Kasumi-1 (cell line): ENCODE measurements at places on chromosomes 13 and 19.

GRCh38 chr13:46663206-46664037, 110.5 kb downstream of the LRCH1 start:
- no peak for DNase-seq

- no peak for DNase-seq
Observed at GRCh38 chr19:8461376-8461775, 16.6 kb downstream of the HNRNPM start.

GRCh38 chr13:30453727-30454126, 12.0 kb downstream of the HMGB1 start:
- DNase-seq, result peak; percentile 6

DNA sequence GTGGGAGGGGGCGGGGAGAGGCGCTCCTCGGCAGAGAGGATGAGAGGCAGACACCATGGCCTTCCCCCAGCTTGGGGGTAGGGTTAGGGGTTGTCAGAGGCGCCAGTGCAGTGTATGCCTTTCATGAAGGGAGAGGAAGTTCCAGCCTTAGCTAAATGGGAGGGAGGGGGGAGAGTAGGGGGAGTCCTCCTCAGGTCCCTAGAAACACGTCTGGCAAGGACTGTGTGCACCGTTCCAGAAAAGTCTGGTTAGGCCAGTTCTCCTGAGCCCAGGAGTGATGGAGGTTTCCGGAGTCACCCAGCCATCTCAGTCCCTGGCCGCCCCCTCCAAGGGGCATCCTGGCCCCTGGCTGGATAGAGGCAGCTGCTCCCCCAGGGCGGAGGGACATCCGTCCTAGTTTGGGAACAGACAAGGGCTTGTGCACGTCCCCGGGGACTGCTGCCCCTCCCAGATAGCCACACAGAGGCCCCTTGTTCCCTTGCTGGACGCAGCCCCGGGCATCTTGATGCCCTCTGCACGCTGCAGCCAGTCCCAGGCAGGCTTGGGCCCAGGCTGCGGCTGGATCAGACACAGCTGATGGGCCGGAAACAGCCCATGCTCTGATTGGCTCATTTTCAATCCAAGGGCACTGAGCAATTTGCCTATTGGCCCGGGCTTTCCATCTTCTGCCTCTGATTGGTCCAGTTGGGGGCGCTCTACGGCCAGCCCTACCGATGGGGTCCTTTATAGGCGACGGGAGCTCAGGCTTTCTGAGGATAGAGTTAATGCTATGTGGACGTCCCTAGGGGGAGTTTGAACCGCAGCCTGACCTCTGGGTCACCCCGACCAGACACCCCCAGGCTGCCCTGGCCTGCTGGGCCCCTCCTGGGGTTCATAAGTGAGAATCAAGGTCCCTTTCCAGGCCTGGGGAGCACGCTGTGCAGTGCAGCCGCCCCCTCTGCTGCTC, 3.8 kb downstream of the S1PR2 start:
- DNase-seq, result no peak

GRCh38 chr19:1069009-1069779, 2.2 kb downstream of the ARHGAP45 start:
- DNase-seq, result peak; percentile 94

- DNase-seq, result no peak
Observed at GRCh38 chr19:31054430-31054829, 294.8 kb downstream of the TSHZ3 start.

DNA sequence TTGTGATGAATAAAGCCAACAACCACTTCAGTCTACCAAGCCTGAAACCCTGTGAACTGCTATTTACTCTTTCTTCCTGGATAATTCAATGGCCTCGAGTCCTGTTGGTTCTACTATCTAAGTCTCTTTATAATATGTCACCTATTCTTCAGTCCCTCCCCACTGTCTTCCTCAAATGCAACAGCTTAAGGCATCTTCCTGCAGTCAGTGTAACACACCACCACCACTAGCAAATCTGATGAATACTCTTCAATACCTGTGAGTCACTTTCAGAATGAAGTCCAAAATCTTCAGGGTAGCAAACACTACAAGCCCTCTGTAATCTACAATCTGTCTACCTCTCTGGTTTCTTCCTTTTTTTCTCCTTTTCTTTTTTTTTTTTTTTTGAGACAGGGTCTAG, 32.9 kb downstream of the ZDHHC20 start:
- DNase-seq, result no peak

DNA sequence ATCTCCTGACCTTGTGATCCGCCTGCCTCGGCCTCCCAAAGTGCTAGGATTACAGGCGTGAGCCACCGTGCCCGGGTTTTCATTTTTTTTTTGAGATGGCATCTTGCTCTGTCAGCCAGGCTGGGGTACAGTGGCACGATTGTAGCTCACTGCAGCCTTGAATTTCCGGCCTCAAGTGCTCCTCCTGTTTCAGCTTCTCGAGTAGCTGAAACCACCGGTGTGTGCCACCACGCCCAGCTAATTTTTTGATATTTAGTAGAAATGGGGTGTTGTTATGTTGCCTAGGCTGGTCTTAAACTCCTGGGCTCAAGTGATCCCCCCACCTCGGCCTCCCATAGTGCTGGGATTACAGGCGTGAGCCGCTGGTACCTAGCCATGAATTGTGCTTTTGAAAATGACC, 5.9 kb downstream of the ADAT3 start:
- no peak for DNase-seq

DNA sequence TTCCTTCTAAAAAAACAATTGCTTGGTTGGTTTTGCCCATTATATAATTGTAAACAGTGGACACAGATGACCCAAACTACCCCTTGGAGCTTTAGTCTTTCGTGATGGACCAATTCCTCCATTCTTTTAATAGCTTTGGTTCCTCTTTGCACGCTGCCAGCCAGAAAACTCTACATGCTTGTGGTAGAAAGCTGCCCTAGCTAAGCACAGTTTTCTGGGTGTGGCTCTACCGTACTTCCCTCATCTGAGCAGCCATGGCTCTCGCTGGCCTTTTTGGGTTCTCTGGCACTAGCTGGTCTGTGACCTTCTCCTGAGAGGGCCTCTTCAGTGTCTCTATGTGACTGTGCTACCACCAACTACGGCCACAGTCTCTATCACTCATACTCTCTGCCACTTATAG, 29.9 kb upstream of the CEBPA start:
- peak; percentile 64 for DNase-seq

- no peak for DNase-seq
Observed at GRCh38 chr13:74077375-74077774, 56.8 kb downstream of the KLF12 start.

DNA sequence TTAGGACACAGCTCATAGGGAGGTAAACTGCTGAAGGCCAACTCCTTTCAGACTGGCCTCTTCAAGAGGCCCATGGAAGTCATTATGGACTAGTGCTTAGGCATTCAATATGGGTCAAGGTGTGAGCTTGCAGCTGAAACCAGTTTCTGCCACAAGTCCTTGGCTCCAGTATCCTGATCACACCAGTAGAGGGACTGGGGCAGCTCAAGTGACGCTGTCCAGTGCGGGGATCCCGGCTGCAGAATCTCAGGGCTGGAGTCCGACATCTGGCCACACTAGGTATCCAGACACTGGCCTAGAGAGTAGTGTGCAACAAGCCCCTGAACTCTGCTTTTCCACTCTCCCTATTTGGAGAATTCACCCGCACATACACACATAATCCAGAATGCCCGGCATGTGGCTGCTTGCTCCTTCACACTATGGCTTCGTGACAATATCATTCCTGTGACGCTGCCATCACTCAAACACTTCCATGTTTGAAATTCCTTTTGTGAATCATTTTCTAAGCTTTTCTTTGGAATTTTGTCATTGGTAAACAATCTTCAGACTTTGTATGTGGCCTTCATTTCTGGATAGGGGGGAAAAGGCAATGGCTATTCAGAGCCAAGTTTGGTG, 425.1 kb downstream of the EFNB2 start:
- DNase-seq, result no peak

DNA sequence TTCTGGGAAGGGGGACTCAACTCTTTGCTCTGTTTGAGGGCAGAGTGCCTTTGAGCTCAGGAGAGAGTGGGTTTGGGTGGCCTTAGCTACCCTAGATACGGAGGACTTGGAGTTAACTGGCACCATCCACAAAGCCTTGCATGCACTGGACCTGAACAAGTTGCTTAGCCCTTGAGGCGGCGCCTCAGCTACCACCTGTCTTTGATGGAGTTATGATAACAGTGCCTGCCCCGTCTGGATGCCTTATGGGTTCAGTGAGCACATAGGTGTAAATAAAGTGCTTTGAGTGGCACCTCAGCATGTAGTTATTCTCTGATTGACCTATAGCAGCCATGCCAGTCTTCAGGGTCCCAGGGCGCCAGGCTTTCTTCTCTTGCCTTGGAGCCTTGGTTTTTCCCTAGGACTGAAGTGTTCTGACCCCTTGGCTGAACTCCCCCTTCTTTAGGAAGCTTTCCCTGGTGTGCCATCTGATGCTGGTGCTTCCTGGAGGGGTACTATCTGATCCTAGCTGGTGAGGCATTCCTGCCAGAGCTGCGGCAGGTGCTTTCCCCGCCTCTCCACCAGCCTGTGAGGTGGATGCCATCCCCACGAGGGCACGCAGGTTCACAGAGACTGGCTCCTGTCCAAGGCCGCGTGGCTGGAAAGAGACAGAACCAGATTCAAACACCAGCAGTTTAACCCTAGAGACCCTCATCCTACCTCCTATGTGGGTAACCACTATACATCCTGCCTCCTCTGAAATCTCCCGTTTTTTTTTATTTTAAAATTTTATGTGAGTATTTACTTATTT, 5.8 kb downstream of the BCKDHA start:
- DNase-seq, result no peak

DNA sequence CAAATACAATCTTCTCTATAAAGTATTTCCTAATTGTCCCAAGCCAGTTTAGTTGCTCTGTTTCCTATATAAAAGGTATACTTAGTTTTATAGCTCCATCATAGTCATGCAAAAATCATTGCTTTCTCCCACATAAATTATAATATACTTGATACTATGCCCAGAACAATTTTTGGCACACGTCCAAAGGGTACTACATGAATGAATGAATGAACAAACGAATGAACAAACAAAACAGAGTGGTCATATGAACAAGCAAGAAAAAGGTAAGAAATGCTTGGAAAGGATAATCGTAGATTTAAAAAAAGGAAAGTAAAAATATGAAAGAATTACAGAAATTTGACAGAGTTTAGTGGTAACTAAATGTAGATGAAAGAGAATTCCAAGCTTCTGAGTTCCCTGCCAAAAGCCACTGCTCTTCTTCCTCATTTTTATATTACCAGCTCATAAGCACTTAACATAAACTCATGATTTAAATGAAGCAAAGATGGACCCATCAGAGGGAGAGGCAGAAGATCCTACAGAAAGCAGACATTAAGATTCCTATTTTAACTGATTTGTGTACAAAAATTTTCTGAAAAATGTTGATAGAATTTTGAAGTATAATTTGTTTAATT, 123.2 kb downstream of the ENOX1 start:
- DNase-seq, result no peak

DNA sequence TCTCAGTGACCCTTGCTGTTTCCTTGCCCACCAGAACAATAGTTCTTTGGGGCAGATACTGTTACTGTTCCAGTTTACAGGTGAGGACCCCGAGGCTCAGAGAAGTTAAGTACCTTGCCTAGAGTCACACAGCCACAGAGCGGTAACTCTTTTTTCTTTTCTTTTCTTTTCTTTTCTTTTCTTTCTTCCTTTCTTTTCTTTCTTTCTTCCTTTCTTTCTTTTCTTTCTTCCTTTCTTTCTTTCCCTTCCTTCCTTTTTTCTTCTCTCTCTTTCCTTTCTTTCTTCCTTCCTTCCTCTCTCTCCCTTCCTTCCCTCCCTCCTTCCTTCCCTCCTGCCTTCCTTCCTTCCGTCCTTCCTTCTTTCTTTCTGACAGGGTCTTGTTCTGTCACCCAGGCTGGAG, 4.9 kb upstream of the PRX start:
- DNase-seq, result no peak

DNA sequence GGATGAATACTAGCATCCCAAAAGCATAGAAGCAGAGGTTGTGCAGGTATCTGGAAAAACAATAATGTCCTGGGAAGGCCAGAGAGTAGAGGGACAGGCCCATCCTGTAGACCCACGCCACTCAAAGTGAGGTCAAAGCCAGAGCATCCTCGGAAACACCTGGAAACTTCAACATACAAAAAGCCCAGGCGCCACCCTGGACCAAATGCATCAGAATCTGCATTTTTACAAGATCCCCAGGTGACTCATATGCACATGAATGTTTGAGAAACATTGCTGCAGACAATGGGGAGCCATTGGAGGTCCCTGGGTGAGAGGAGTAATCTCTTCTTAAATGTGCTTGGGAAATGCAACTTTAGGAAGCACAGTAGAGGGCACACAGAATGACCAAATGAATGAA, 684.1 kb downstream of the DIAPH3 start:
- DNase-seq, result no peak

- DNase-seq, result no peak
Observed at GRCh38 chr19:19068659-19069654, 5.2 kb downstream of the SLC25A42 start.

DNA sequence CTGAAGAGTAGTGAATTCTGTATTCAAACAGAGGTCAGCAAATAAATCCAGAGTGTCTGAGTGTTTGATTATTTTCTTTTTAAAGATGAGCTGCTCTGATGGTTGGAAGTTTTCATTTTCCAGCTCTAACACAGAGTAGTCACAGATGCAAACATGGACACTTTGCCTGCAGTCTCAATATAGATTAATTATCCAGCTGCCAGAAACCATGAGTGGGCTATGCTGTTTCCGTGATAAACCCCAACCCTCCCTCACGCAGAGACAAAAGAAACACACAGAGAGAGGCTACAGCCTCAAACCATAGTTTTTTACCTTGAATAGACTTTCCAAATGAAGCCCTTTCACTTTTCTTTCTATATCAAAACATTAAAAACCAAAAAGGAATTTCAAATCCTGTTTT, 884.7 kb downstream of the DIAPH3 start:
- DNase-seq, result no peak

DNA sequence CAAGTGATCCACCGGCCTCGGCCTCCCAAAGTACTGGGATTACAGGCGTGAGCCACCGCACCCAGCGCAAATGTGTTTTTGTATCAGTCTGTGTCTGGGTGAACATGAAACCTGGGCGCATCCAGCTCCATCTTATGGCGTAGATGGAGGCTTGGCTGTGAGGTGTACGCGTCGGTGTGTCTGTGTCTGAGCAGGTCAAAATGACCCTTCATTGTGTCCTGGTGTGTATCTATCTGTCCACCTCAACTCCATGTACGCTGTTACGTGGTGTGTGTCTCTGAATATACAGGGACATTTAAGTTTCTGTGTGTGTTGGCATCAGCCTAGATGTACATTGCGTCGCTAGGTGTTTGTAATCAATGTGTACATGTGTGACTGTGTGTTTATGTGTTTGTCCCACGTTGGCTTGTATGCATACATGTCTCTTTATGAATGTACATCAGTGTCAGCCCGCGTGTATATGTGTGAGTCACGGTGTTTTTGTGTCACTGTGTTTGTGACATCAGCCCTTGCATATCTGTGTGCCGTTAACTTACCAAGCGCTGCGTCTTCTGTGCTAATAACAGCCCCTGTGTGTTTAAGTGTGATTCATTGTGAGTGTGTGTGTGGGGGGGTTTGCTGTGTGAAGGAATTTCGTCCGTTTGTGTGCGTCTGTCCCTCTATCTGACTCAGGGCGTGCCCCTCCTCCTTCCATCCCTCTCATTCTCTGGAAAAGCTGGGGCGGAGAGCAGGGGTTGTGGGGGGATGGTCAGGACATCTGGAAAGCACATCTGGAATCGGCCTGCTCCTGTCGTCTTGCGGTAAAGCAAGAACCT, 6.4 kb downstream of the AXL start:
- no peak for DNase-seq
